ENCODE measurements at places on chromosomes 5 and 9. TPM values are rescaled to one million over a fixed set of nuclear protein-coding genes. Genes with fewer than 3 reads are reported as not detected.

The PALM2AKAP2 gene
- 11.8 TPM for total RNA-seq

The IER5L gene
- 1.0 TPM for total RNA-seq

The IFNA2 gene
- not detected for total RNA-seq

The SMU1 gene
- total RNA-seq = 26.0 TPM

The CTXN3 gene
- not detected for total RNA-seq

The IARS1 gene
- 224 TPM for total RNA-seq

The OR1J4 gene
- not detected for total RNA-seq

The SLC36A2 gene
- total RNA-seq = not detected

The CAMK2A gene
- 0.28 TPM for total RNA-seq

The BARHL1 gene
- not detected for total RNA-seq

The LRRTM2 gene
- not detected for total RNA-seq

The PCDHGB7 gene
- 9.5 TPM for total RNA-seq

The CMYA5 gene
- total RNA-seq = 0.65 TPM

The IFNB1 gene
- not detected for total RNA-seq

The PROB1 gene
- total RNA-seq = 3.1 TPM

The TMEM171 gene
- 1.0 TPM for total RNA-seq

DNA sequence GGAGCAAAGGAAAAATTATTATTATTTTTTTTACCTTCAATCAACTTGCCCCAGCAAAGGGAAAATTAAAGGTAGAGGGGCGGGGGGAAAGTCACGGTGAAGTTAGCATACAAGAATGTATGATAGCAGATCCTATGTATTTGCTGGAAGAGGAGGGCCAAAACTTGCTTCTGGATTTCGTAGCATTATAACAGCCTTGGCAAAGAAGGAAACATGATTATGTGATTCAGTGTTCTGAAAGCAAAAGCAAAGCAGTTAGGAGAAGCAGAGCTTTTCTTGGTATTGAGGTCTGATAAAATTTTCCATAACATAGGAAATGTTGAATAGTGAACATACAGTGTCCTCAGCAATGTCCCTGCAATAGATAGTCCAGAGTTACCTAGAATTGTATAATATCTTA lies 32.4 kb downstream of the MAST4 start:
- H3K4me1 ChIP-seq = no peaks in the 10 kb centered on the region
- no peak overlapping the region for H3K4me3 ChIP-seq
- H3K27me3 ChIP-seq = no peaks in the 10 kb centered on the region
- DNase-seq = no peak

DNA sequence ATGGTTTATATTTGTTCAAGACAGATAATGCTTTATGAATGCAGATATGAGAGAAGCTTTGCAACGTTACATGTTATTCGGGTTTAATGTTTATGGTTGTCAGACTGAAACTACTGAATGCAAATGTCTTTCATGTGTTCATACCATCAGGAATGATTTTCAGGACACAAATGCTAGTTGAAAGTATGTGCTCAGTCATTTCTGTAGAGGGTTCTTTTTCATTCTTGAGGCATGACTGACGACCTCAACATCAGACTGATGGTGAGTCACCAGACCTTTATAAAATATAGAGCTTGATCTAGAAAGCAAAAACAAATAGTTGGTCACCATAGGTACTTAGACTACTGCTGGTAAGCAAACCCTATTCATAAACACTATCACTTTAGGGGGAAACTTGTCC lies 287.3 kb upstream of the NUDT12 start:
- H3K4me1 ChIP-seq = no peaks in the 10 kb centered on the region
- no peaks in the 10 kb centered on the region for H3K36me3 ChIP-seq
- H3K27me3 ChIP-seq = no peaks in the 10 kb centered on the region
- DNase-seq = no peak

GRCh38 chr5:55601204-55601618 lies 66.4 kb upstream of the PLPP1 start:
- H3K36me3 ChIP-seq = no peaks in the 10 kb centered on the region
- peak; percentile 32 for DNase-seq
- no peak overlapping the region for H3K4me3 ChIP-seq

- no peak overlapping the region for H3K27ac ChIP-seq
- H3K4me3 ChIP-seq = no peak overlapping the region
- no peaks in the 10 kb centered on the region for H3K27me3 ChIP-seq
- H3K36me3 ChIP-seq = no peaks in the 10 kb centered on the region
- DNase-seq = no peak
Observed at GRCh38 chr5:74969726-74970125, 82.6 kb downstream of the GCNT4 start.

GRCh38 chr9:74803376-74804017 lies 84.2 kb downstream of the TRPM6 start:
- H3K27me3 ChIP-seq = no peaks in the 10 kb centered on the region
- no peak overlapping the region for H3K4me3 ChIP-seq
- no peaks in the 10 kb centered on the region for H3K36me3 ChIP-seq
- no peaks in the 10 kb centered on the region for H3K4me1 ChIP-seq

DNA sequence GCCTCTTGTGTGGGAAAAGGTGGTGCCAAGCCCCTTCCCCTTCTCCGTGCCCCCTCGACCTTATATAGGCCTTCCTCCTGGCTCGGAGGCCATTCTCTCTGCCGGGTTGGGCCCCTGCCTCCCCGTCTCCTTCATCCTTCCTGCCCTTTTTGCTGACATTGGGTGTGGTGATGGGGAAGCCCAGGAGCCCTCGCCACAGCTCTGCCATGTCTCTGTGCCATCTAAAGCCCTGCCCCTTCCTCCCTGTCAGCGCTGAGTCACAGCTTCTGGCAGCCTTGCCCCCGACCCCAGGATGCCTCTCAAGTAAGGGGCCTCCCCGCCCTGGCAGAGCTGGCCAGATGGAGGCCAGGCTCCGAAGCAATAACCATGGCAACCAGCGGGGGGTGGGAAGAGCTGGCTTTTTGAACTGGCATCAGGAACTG lies 30.4 kb downstream of the JADE2 start:
- DNase-seq = no peak
- no peak overlapping the region for H3K4me3 ChIP-seq
- H3K27me3 ChIP-seq = no peaks in the 10 kb centered on the region
- H3K27ac ChIP-seq = no peak overlapping the region

GRCh38 chr9:88390371-88390990 lies 2.2 kb downstream of the SPIN1 start:
- peak overlapping the region; percentile 94 for H3K4me3 ChIP-seq
- DNase-seq = no peak
- H3K27me3 ChIP-seq = no peaks in the 10 kb centered on the region
- no peak overlapping the region for H3K27ac ChIP-seq
- no peaks in the 10 kb centered on the region for H3K36me3 ChIP-seq

DNA sequence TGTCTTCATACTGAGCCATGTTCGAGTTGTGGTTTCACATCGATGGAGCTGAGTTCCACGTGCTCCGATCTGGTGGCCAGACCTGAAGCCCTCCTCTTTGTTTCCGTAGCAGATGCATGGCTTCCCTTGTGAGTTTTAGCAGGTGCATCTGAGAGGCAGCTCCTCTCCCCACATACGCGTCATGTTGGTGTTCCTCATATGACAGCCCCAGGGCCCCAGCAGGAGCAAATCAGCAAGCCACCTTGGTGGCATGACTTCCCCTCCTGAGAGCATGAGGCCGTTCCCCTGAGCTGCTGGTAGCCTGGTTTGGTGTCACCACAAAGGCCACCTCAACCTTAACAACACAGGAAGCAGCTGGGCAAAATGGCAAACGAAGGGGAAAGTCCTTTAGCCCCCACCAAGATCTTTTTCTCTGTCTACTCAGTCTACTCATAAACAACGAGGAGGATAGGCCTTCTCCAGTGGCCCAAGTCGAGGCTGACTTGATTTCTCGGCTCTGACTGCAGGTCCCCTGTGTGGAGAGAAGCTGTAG lies 5.9 kb downstream of the CYFIP2 start:
- H3K36me3 ChIP-seq = no peaks in the 10 kb centered on the region
- peaks cover 9% of the 10 kb centered on the region for H3K4me1 ChIP-seq
- no peaks in the 10 kb centered on the region for H3K27me3 ChIP-seq
- no peak for DNase-seq

- no peaks in the 10 kb centered on the region for H3K36me3 ChIP-seq
- no peaks in the 10 kb centered on the region for H3K4me1 ChIP-seq
- no peak for DNase-seq
- H3K4me3 ChIP-seq = no peak overlapping the region
- H3K27me3 ChIP-seq = no peaks in the 10 kb centered on the region
- no peak overlapping the region for H3K27ac ChIP-seq
Observed at GRCh38 chr5:172496671-172497371, 42.5 kb upstream of the SH3PXD2B start.

GRCh38 chr9:22508790-22509189 lies 62.2 kb downstream of the DMRTA1 start:
- no peak overlapping the region for H3K27ac ChIP-seq
- H3K36me3 ChIP-seq = no peaks in the 10 kb centered on the region
- DNase-seq = no peak
- no peak overlapping the region for H3K4me3 ChIP-seq
- H3K4me1 ChIP-seq = no peaks in the 10 kb centered on the region
- H3K27me3 ChIP-seq = no peaks in the 10 kb centered on the region

- H3K4me3 ChIP-seq = no peak overlapping the region
- H3K27ac ChIP-seq = no peak overlapping the region
- H3K4me1 ChIP-seq = peaks cover 21% of the 10 kb centered on the region
- H3K27me3 ChIP-seq = peaks cover 74% of the 10 kb centered on the region
- DNase-seq = no peak
Observed at GRCh38 chr5:43021151-43021550, 19.0 kb downstream of the ANXA2R start.

DNA sequence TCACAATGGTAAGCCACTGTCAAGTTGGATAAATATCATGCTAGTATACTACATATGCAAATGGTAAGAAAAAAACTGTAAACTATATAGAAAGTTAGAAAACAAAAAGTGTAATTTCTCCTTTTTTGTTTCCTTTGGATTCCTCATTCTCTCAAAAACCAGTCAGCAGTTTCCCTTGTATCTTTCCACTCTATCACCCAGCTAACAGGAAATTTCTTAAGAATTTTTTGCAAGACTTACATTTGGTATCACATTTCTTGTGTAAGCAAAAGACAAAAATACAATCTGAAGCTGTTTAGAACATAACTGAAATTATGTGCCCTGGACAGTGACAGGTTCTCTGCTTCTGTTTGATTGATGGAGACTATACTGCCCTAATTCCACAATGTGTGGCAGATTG lies 25.2 kb upstream of the MSH3 start:
- H3K27me3 ChIP-seq = no peaks in the 10 kb centered on the region
- H3K27ac ChIP-seq = no peak overlapping the region
- no peak for DNase-seq
- H3K4me3 ChIP-seq = no peak overlapping the region
- H3K4me1 ChIP-seq = no peaks in the 10 kb centered on the region

DNA sequence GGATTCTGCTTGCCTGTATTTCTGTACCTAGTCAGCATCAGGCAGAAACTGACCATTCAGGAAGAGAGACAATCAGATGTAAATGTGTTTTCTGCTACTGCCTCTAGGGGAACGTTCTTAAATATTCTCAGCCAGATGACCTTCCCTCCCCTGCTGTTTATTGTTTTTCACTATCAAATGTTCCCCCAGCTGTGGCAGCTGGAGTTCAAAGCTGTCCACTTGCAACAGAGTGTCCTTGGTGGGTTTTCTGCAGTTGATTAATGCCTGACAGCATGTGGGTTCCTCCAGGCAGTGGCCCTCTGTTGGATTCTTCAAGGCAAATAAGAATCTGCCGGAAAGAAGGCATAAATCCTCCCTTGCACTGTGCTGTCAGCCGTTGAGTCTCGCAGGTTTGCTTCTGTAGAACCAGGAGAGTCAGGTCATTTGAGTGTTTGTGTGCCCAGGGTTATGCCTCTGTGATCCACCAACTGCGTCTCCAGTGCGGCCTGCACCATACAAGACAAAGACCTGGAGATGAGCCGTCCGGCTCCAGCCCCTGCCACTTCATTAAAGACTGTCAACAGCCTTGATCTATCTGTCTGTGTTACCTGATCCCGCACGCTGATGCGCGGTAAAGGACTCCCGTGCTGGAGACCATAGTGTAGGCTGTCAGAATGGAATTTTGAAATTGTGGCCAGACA lies 203.4 kb downstream of the GADD45G start:
- no peaks in the 10 kb centered on the region for H3K36me3 ChIP-seq
- H3K4me1 ChIP-seq = peaks cover 12% of the 10 kb centered on the region
- H3K27ac ChIP-seq = no peak overlapping the region
- no peak overlapping the region for H3K4me3 ChIP-seq

GRCh38 chr9:110950041-110950645 lies 88.1 kb downstream of the LPAR1 start:
- no peaks in the 10 kb centered on the region for H3K27me3 ChIP-seq
- H3K4me3 ChIP-seq = no peak overlapping the region

GRCh38 chr9:134003237-134003636 lies 11.1 kb upstream of the VAV2 start:
- no peak overlapping the region for H3K27ac ChIP-seq
- H3K36me3 ChIP-seq = no peaks in the 10 kb centered on the region
- no peaks in the 10 kb centered on the region for H3K27me3 ChIP-seq
- no peaks in the 10 kb centered on the region for H3K4me1 ChIP-seq
